Esophagus squamous epithelium (tissue), 5 donors: ENCODE measurements at places on chromosomes 7 and 10.

DNA sequence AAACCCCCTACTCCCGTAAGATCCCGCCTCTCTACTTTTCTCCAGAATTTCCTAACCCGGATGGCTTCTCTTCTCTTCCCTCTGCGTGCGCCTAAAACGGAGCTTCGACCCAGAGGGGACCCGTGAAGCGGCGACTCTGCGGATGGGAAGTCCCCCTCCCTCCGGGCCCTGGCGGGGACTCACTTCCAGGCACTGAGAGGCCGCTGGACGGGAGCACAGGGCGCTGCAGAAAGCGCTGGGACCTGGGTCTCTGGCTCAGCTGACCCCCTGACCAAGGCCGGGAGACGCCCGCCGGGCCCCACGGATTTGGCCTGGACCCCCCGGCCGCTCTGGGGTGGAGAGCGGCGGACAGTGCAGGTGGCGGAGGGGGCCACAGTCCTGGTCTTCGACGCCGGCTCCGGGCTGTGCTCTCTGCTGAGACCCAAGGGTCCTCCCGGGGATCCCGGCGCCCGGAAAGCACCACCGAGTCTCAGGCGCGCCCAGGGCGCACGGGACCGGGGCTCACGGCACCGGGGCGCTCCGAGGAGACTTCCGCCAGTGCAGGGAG lies 688 bp upstream of the FOXL3 start:
- DNase-seq = no peak

DNA sequence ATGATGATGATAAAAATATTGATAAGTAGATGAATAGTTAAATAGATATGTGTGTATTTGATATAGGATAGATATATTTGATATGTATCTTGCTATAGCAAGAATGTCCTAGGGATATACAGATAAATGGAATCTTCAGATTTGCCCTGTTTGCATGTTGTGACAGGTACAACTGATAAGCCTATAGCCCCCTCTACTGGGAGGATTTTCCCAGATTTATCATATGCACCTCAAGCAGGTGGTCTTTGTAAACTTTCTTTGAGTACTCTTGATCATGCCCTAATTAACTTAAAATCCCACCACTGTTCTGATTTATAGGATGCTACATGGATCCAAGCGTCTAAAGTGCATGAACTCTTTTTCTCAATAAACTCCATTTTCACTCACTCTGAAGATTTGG lies 1050.7 kb downstream of the SORCS3 start:
- DNase-seq = no peak

DNA sequence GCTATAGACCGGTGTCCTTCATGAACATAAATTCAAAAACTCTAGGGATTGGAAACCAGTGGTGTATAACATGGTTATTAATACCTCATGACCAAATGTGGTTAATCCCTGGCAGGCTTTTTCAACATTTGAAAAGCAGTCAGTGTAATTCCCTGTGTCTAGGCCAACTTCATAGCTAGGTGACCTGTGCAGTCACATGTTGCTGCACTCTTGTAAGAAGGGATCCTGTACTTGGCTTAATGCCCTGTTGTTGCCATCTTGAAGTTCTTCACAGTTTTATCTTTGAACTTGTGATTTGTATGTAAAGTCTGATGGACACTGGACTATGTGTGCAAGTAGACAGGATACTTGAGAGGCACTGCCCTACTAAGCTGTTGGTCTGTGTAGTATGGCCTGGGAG lies 39.7 kb downstream of the ZNF33A start:
- DNase-seq = no peak

- no peak for DNase-seq
These were observed 9.2 kb downstream of the IKZF5 start for GRCh38 chr10:122999347-122999746.

DNA sequence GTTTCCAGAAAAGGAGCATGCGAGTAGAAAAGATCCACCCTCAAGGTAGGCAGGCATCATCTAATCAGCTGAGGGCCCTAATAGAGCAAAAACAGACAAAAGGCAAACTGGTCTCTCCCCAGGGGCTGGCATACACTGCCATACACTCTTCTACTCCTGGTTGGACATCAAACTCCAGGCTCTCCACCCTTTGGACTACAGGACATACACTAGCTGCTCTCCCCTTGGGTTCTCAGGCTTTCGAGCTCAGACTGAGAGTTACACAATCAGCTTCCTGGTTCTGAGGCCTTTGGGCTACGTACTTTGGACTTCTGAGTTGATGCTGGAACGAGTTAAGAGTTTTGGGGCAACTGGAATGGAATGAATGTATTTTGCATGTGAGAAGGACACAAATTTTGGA lies 50.9 kb upstream of the TM9SF3 start:
- no peak for DNase-seq

GRCh38 chr7:157295338-157295737 lies 41.5 kb upstream of the DNAJB6 start:
- DNase-seq = no peak

DNA sequence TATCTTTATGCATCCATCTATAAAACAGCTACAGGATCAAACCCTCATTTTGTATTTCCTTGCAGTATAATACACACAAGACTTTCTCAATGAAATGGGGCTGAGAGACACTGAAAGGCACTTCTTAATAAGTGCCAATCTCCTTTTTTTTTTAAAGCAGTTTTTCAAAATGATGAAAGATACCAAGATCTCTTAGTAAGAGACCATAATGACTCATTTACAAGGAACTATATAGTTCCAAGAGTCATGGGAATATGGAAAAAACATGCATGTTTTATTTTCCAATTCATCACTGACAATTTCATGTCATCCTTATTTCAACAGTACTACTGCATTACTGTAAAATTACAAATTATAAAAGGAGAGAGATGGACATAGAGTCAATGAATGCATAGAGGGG lies 973.7 kb downstream of the GATA3 start:
- no peak for DNase-seq

DNA sequence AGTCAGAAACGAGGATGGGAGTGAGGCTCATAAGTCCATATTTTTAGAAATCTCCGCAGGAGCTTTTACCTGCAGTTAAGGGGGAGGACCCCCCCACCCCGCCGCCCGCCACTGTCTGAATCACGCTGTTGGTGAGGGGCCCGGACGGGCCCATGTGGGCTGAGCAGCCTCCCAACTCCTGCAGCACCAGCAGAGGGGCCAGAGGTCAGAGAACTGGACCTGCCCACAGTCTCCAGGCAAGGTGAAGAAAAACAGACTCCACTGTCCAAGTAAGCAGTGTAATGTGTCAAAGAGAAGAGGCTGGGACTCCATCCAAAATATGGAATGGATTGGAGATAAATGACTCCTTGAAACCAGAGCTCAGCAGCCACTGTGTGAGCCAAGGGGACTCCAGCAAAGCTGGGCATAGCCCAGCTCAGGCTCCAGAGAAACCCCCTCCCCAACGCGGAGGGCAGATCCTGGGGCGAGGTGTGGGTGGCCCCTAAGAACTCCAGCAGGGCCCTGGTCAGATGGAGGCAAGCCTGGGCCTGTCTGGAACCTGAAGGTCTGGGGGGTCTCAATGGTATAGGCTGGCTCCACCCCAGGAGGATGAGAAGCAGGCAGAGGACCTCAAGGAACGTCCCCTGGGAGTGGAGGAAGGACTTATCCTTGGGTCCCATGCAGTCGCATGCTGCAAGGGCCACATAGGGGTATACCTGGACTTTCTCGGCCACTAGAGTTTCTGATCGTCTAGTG lies 128.5 kb upstream of the TNS3 start:
- no peak for DNase-seq

GRCh38 chr10:79413196-79413595 lies 32.2 kb downstream of the ZCCHC24 start:
- DNase-seq = no peak

GRCh38 chr10:15719049-15719898 lies 448 bp downstream of the ITGA8 start:
- DNase-seq = no peak

- DNase-seq = no peak
These were observed 57.6 kb upstream of the ANTXRL start for GRCh38 chr10:46229144-46229563.
